Activated T-helper 1 cell treated with anti-CD3 and anti-CD28 coated beads, Interleukin-2, amount 50 U/mL, for 16 hours (primary cell): ENCODE measurements at places on chromosomes 3 and 15.

DNA sequence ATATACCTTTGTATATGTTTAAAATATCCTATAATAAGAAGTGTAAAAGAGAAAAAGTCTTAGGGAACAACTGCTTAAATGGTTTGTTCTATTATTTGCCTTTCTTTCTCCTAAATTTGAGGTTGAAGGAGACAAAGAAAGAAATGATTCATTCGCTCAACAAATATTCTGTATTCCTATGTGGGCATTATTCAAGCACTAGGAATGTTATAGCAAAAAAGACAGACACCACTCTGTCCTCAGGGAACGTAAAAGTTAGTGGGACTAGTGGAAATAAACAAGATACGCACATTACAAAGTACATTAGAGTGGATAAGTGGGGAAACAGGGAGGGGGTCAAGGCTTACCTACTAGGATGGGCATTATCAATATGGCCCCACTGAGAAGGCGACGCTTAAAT is 332.2 kb downstream of the LPP start:
- DNase-seq = no peak

- no peak for DNase-seq
Observed at GRCh38 chr3:129528589-129529100, at the start of gene RHO. Gene RHO (plus strand): TSS chr3:129528639. CDS start chr3:129528734, 95 bp downstream.

GRCh38 chr3:38576131-38576525 is 73.4 kb downstream of the SCN5A start:
- DNase-seq = no peak

GRCh38 chr15:26260517-26261133 is 397.5 kb upstream of the ATP10A start:
- no peak for DNase-seq

GRCh38 chr3:129954514-129954913 is 20.0 kb upstream of the TRH start:
- DNase-seq = no peak

GRCh38 chr3:52053307-52054304 is 2.8 kb downstream of the DUSP7 start:
- DNase-seq = no peak
